T-helper 2 cell treated with Interferon-gamma antibody and Interleukin-4, amounts not matched to agents 100 ng/mL and 5 ng/mL, for 36 hours (primary cell): ENCODE measurements at places on chromosomes 12 and 14. TPM values are rescaled to one million over a fixed set of nuclear protein-coding genes. Genes with fewer than 3 reads are reported as not detected.

The GARIN6 gene
- not detected in 2 replicates for total RNA-seq

The FOXA1 gene
- total RNA-seq = not detected in 2 replicates

The TTC6 gene
- total RNA-seq = not detected in 2 replicates

The NOXRED1 gene
- 0.27 and 0.30 TPM in 2 replicates for total RNA-seq

The ANO2 gene
- not detected in 2 replicates for total RNA-seq
